ENCODE measurements at places on chromosomes 5 and 9.

GRCh38 chr9:134659688-134660131 lies 18.1 kb downstream of the COL5A1 start:
- no peak for DNase-seq

DNA sequence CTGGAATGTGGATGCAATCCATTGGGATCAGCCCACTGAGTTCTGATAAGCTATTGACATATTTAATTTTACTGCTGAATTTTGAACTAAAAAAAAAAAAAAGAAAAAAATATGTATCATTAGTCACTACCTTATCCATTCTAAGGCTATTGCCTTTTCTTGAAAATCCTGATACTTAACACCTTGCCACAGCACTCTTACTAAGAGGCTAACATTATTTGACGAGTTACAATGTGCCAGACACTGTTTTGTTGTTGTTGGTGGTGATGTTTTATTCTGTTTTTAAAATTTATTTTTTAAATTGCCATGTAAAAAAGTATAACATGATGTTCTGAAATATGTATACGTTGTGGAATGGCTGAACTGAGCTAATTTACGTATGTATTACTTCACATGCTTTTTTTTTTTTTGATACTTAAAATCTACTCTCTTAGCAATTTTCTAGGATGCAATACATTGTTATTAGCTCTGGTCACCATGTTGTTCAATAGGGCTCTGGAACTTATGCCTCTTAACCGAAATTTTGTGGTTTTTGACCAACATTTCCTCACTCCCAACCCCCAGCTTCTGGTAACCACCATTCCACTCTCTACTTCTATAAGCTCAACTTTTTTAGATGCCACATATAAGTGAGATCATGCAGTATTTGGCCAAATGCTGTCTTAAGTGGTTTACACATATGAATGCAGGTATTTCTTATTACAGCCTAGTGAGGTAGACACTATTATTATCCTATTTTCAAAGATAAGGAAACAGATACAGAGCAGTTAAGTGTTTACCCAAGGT lies 134.8 kb upstream of the PCA3 start:
- peak; percentile 35 for DNase-seq

- no peak for DNase-seq
Measured at GRCh38 chr5:154308443-154309370, 118.2 kb downstream of the GALNT10 start.

DNA sequence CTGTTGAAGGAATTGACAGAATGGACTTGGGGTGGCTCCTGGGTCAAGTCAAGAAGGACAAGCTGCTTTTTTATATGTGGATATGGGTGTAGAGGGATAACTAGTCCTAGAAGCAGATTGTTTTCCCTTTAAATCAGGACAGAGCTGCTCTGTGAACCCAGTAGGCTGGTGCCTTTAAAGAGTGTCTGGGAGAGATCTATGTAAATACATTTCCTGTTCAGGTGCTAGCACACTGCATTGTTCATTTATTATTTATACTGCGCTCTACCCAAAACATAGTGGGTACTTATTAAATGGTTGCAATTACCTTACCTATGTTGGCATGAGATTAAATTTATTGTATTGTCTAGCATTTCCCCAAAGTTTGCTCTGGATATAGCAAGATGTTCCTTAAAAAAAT lies 86.6 kb upstream of the EQTN start:
- no peak for DNase-seq

GRCh38 chr9:20988671-20989315 lies 42.6 kb downstream of the HACD4 start:
- no peak for DNase-seq

DNA sequence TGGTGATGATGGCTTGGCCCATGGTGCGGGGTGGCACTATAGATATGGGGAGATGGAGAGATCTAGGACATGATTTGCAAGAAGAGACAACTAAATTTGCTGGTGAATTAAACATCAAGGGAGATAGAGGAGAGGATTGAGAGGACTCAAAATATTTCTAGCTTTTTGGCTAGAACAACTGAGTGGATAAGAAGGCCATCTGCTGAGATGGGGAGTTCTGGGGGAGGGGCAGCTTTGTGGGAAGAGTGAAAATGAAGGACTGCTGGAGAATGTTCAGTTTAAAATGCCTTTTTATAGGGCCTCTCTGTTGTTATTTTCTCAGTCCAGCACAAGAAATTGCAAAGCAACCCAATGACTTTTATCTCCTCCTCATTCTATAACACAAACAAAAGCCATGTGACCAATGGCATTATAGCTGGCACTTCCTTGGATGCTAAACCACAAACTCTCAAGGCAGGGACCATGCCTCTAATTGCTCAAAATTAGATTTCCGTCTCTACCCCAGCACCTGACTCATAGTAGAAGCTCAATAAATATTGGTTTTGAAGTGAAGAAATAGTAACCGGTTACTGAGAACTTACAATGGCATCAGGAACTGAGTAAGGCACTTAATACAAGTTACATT lies 29.8 kb downstream of the JAKMIP2 start:
- no peak for DNase-seq

GRCh38 chr9:115005322-115005721 lies 74.9 kb upstream of the TNFSF8 start:
- DNase-seq: no peak

- no peak for DNase-seq
Measured at GRCh38 chr5:31761877-31762276, 122.9 kb downstream of the PDZD2 start.

- no peak for DNase-seq
Measured at GRCh38 chr5:136190091-136190720, 2.8 kb downstream of the SMIM32 start.

GRCh38 chr9:72217306-72217842 lies 68.1 kb downstream of the GDA start:
- no peak for DNase-seq

GRCh38 chr9:32701321-32702022 lies 66.0 kb upstream of the TAF1L start:
- no peak for DNase-seq

DNA sequence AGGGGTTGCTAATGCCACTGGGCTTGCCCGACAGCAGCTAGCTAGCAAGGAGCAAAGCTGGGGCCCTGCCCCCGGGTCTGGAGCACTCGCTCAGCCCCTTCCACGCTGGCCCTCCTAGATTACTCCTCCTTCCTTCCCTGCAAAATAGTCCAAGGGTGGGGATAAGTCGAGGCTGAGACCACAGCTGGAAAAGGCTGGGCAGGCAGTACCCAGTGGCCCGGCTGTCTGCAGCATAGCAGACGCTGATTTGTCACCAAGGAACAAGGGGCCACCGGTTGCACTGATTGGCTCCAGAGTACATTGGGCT lies 73.9 kb downstream of the ADAMTS2 start:
- DNase-seq: no peak

GRCh38 chr5:127243011-127243410 lies 47.6 kb upstream of the MEGF10 start:
- DNase-seq: no peak

- no peak for DNase-seq
Measured at GRCh38 chr9:117725426-117725887, 21.3 kb downstream of the TLR4 start.
